ENCODE measurements at places on chromosomes 12 and 14.

- no peak for DNase-seq
Measured at GRCh38 chr14:47596860-47597259, 78.5 kb downstream of the MDGA2 start.

DNA sequence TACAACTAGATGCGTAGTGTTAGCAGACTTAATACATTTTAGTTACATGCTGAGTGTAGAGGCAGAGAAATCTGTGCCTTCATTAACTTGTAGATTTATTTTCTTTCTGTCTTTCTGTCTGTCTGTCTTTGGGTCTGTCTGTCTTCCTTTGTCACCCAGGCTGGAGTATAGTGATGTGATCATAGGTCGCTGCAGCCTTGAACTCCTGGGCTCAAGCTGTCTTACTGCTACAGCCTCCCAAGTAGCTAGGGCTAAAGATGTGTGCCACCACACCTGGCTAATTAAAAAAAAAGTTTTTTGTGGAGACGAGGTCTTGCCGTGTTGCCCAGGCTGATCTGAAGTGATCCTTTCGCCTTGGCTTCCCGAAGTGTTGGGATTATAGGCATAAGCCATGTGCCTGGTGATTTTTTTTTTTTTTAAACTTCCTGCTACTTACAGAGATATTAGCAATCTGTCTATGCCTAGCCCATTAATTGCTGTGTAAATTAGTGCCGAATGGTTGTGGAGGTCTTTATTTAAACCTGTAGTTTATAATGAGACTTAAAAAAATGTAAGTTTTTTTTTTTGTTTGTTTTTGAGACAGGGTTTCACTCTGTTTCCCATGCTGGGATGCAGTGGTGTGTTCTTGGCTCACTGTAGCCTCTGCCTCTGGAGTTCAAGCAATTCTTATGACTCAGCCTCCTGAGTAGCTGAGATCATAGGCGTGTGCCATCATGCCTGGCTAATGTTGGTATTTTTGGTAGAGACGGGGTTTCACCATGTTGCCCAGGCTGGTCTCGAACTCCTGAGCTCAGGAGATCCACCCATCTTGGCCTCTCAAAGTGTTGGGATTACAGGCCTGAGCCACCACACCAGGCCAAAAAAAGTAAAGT lies 22.8 kb downstream of the ERC1 start:
- no peak for DNase-seq

- no peak for DNase-seq
Measured at GRCh38 chr14:21735639-21736307, 62.2 kb upstream of the OR4E1 start.

- DNase-seq = no peak
Measured at GRCh38 chr12:123889848-123890535, 82.6 kb downstream of the CCDC92 start.

GRCh38 chr12:15131431-15131830 lies 89.8 kb downstream of the RERG start:
- DNase-seq = no peak

- DNase-seq = no peak
Measured at GRCh38 chr14:60002819-60003492, 83.0 kb downstream of the LRRC9 start.

- no peak for DNase-seq
Measured at GRCh38 chr12:54292083-54292930, 8.5 kb downstream of the NFE2 start.

GRCh38 chr12:129101404-129101803 lies 248.1 kb downstream of the GLT1D1 start:
- peak; percentile 30 for DNase-seq

DNA sequence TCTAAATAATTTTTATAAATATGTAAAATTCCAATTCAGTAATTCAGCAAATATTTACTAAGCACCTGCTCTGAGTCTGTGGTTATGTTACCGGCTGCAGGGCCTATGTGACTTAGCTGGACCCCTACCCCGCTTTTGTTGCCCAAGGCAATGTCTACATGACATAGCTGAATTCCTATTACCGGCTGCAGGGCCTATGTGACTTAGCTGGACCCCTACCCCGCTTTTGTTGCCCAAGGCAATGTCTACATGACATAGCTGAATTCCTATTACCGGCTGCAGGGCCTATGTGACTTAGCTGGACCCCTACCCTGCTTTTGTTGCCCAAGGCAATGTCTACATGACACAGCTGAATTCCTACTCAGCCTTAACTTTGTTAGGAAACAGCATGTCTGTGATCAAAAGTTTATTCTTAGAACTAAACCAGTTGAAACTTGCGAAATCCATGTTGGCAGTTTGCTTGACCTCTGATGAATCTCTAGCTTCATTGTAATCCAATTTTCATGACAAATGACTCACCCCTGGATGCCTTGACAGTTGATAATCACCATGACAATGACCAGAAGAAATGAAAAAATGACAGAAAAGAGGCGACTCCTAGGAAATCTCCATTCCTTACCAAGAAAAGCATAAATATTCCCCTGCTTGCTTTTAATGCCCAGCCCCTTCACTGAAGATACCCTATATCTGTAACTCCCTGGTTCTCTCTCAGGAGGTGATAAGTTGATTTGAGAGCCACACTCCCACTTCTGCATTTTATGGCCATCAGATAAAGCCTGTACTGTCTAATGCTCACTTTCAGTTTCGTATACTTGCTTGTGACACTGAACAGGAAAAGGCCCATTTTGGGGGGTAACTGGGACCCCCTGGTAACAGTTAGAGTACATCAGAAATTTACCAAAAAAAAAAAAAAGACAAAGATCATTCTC lies 148.4 kb upstream of the SYT10 start:
- no peak for DNase-seq

- DNase-seq = no peak
Measured at GRCh38 chr14:32818581-32818980, 120.1 kb upstream of the NPAS3 start.

GRCh38 chr14:99581374-99581773 lies 22.6 kb downstream of the CCDC85C start:
- no peak for DNase-seq

DNA sequence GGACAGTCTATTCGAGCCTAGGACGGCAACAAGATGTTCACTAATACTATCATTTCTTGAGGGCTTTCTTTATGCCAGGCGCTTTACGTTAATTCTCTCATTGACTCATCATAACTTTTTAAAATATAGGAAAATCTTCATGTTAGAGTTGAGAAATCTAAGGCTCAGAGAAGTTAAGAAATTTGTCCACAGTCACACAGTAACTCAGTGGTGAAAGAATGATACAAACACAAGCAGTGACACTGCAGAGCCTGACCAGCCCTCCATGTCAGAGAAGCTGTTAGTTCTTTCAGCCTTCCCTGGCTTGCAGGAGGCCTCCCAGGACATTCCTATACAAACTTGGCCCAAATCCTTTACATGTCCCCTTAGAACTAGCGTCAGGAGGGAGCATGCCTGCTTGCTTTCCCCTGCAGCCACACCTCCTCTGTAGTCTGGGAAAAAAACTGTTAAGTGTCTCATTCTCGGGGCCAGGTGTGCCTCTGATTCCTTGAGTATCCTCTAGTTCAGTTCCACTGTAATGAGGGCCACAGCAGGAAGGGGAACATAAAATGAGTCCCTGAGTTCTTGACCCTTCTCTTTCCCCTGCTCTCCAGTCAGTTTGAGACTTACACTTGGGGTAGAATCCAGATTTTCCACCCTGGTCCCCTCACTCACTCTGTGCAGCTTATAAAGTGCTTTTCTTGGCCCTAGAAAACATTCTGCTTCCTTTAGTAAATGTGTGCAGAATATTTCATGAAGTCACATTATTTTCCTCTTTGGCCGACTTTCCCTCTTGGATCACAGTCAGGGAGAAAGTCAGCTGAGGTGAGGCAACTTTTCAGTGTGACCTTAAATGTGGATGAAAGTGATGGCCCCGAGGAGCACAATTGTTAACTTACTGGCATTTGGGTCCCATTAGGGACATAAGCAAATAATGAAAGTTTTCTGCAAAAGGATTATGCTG lies 152.2 kb upstream of the HIF1A start:
- peak; percentile 28 for DNase-seq
